Right atrium auricular region (tissue), 2 donors: ENCODE measurements at places on chromosomes 16 and 17. TPM values are rescaled to one million over a fixed set of nuclear protein-coding genes. Genes with fewer than 3 reads are reported as not detected.

DNA sequence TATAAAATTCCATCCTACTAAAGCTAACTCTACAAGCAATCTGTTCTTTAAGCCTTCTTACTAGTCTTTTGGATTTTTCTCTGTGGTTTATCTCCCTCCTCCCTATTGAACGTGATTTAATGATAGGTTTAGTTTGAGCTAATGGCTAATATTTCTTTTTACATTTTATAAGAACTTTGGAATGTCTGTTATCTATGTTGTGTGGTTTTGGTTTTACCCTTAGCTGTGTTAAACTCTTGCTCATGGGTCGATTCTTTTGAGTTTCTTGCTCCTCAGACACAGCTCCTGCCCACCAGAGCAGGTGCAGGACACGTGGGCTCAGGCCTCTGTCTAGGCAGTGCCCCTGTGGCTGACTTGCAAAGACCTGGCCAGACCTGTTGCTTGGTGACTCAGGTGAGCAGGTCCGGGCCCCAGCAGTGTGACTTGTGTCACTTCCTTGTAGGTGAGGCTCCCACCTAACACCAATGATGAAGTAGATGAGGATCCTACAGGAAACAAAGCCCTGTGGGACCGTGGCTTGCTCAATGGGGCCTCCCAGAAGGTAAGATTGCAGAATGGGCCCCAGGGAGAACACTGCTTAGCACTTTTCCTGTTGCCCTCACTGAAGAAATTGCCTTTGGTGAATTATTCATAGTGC is 45.1 kb downstream of the SF3B3 start:
- peak; percentile 50 for DNase-seq

DNA sequence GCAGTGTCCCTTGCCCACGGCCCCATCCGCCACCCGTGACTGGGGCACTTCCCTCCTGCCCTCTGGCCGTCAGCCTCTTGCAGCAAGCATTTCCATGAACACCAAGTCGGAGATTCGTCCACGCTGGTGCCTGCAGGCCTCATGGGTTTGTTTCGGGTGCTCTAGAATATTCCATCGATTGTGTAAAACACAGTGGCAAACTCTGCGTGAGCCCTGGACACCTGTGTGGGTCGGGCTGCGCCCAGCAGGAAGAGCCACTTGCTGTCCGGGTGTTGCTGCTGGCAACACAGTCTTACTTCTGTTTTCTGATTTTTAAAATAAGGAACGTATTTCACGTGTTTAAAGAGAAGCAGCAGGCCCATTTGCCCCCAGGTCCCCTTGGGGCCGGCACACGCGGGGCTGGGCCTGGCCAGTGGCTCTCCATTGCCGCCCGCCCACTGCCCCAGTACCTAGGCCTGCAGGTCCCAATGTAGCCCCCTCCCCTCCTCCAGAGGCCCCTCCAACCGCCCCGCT is 10.0 kb downstream of the CYBC1 start:
- no peak for DNase-seq

DNA sequence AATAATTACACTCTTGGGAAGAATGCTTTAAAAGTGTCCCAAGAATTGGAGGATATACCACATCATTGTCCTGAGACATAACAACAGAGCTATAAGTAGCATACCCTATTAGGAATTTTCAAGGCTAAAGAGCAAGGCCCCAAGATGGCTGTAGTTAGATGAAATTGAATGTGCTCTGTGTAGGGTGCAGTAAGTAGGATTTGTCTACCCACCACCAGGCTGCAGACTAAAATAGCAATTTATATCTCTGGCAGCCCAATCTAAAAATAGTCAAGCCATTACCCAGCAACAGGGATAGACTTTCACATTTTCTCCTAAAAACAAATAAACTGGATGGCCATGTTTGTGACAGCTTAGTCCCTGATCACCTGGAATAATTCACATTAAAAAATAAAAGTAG is 5.6 kb downstream of the MMD start:
- DNase-seq: no peak

GRCh38 chr16:67539271-67539670 is 10.6 kb downstream of the RIPOR1 start:
- no peak for DNase-seq

- DNase-seq: no peak
Measured at GRCh38 chr17:64426596-64426995, 22.3 kb upstream of the MILR1 start.

- DNase-seq: no peak
Measured at GRCh38 chr16:9821970-9822369, 360.3 kb downstream of the GRIN2A start.

Gene FBXW10
- total RNA-seq: not detected
